ENCODE measurements at places on chromosomes 7 and 10. TPM values are rescaled to one million over a fixed set of nuclear protein-coding genes. Genes with fewer than 3 reads are reported as not detected.

ACTL6B gene
- 2.4 TPM for total RNA-seq

DNA sequence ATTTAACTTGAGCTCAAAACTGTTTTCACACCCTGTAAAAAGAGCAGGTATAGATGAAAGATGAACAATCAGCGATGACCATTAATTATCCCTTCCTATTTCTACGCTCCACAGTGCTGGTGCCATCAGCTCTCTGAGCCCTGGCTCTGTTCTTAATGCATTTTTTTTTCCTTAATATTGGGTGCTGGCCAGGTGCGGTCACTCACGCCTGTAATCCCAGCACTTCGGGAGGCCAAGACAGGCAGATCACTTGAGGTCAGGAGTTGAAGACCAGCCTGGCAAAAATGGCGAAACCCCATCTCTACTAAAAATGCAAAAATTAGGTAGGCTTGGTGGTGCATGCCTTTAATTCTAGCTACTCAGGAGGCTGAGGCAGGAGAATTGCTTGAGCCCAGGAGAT, 4.2 kb downstream of the STEAP4 start:
- DNase-seq, result no peak

DNA sequence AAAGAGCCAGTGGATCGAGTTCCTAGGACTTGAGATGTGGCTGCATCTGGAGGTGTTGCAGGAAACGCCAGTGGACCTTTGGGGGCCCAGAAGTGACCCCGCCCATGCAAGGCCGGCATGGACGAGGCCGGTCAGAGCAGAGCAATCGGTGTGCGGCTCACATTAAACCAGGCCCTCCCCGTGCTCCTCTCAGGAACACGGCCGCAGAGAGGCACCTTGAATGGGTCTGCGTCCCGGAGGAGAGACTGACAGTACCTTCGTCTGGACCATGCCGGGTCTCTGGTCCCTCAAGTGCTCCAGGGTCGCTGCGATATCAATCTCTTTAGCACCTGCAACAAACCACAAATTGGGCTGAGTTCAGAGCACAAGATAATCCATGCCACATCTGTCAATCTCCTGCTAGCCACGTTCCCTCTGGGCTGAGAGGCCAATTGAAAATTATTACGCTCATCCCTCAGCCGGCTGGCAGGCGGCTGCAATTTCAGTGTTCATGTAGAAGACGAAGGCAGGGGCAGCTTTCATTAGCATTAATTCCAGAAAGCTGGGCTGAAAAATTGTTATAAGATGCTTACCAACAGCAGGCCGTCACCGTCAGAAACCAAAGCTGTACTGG, 212.0 kb downstream of the DNAJB6 start:
- DNase-seq, result no peak

SERPINE1 gene
- not detected for total RNA-seq

- no peak for DNase-seq
These were observed 85.2 kb downstream of the HGF start for GRCh38 chr7:81684514-81685269.

GRCh38 chr7:20980668-20981264, 194.1 kb upstream of the SP8 start:
- no peak for DNase-seq

LRRD1 gene
- 0.57 TPM for total RNA-seq

- DNase-seq, result no peak
These were observed 226.9 kb downstream of the TNS3 start for GRCh38 chr7:47354831-47355541.

GRCh38 chr7:95596198-95597063, at the start of gene PDK4:
PDK4 (minus strand) TSS chr7:95596516; CDS start chr7:95596293, 223 bp downstream.
- peak; percentile 32 for DNase-seq

DNA sequence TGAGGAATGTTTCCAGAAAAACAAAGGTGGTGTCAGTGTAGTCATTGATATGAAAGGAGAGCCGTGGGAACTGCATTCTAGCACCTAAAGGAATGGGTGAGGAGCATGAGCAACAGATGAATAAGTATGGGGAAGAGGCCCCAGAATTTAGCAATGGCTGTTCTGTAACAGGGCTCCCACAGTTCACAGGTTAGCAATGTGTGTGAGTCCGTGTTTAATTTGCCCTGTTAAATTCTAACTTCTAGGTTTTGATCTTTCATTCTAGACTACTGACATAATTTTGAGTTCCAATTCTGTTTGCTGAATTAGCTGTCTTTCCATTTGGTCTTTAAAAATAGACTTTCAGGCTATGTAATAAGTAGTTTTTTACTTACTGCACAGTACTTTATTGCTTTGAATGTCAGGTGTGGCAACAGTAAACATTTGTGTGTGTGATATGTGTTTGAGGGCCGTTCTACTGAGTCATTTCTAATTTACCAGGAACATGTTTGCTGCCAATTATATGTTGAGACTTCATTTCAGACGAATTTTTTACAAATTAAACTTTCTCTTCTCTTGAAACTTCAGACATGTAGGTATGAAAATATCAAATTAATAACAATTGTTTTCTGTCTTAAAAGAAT, 8.8 kb downstream of the STK17A start:
- no peak for DNase-seq

DNA sequence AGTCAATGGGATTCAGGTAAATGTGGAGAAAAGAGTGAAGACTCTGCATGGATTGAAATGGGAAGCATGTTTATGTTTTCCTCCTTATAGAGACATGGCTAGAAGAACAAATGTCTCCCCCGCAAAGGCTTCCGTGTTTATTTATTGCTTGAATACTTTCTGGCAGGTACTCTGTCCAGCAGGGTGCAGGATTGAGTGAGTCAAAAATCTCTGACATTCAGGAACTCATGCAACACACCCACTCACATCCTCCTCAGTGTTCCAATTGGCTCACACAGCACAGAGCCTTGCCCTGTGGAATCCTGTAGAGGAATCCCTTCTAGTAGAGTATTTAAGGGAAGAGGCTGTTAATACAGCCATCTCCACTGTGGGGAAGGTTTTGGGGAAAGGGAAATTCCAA, 290.3 kb upstream of the VWC2 start:
- no peak for DNase-seq

DNA sequence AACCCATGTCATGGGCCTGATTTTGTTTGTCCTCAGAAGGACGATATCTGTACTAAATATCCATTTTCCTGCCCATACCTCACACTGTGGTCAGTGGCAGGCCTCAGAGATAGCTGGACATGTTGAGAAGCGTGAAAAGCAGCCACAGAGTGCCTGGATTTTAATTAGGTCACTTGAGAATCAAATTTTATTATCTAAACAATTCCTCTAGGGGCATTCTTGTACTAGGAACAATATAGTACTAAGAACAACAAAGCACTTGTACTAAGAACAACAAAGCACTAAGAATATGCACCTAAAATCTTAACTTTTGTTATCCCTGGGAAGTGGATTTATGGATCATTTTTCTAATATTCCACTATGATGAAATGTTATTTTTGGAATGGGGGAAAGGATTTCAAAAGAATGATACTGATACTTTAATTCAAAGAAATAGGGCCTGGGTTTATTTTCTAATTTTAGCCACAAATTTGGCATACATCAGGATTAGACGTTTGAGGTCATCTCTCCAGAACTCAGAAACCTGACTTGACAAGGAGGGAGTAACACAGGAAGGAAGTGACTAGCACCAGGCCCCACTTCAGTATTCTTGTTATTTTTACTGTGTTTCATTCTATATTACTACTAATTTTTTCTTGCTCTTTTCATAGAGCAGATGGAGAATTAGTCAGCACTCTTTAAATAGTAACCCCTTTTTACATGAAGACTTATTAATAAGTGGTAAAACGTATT, 112.2 kb downstream of the EXOC4 start:
- DNase-seq, result no peak

- DNase-seq, result no peak
These were observed 697.6 kb downstream of the PHTF2 start for GRCh38 chr7:78496096-78496630.

DNA sequence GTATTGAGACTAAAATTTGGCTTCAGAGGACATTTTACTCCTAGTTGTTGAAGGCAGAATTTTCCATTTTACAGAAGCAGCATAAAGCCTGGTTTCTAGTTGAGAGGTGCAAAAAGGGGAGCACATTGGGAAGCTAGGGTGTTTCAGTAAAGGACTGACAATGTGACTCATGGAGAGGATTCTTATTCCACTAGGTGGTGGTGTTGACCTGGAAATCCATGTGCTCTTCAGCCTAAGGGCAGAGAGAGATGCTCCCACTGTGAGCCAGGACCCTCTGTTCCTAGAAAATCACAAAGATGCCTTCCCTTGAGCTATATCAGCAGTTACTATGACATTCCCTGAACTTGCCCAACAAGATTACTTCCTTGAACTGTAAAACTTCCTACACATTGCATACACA, 687.8 kb downstream of the IPMK start:
- no peak for DNase-seq
